ENCODE measurements at places on chromosomes 6 and 20.
A peak's percentile ranks its signal among the peaks of the same experiment; 100 is the strongest.

DNA sequence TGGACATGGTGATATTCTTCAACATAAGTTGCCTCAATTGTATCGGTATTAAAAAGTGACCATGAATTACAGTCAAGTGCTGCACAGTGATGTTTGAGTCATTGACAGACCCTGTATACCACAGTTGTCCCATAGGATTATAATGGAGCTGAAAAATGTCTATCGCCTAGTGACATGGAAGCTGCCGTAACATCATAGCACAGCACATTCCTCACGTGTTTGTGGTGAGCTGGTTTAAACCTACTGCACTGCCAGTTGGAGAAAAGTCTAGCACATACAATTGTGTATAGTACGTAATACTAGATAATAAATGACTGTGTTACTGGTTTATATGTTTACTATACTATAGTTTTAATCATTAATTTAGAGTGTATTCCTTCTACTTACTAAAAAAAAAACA, 150.2 kb downstream of the CDH26 start:
- no peak for DNase-seq

GRCh38 chr20:45407783-45408645, at the start of gene DBNDD2:
Gene DBNDD2, plus strand, starts transcription at chr20:45408289. Its CDS starts 179 bp downstream, at chr20:45408468.
- DNase-seq, result no peak

GRCh38 chr6:155561257-155561965, 105.8 kb upstream of the NOX3 start:
- peak; percentile 8 for DNase-seq

GRCh38 chr6:138393871-138394783, 9.9 kb upstream of the HEBP2 start:
- no peak for DNase-seq

DNA sequence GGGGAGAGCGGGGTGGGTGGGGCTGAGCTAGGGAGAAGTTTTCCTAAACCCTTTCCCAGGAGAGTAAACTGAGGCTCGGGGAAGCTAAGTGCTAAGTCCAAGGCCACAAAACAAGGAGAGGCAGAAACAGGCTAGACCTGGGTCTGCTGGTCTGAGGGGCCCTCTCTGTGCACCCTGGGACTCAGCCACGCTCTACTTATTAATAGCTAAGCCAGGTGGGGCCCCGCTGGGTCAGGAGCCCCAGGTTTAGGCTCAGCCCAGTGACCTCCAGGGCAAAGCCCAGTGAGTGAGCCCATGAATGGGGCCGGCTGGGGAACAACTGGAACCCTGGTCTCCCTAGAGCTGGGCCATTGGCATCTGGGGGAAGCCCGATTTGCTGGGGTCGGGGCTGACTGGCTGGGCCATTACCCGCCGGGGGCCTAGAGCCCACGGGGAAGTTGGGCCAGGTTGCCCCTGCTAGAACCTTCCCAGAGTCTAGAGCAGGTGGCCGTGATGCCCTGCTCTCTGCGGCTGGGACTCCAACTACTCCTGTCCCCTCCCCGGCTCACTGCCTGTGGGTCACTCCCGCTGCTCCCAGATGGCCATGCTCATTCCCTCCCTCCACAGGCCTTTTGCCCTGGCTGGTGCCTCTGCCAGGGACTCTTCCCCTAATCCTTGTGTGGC, 24.1 kb upstream of the NOL4L start:
- DNase-seq, result no peak

DNA sequence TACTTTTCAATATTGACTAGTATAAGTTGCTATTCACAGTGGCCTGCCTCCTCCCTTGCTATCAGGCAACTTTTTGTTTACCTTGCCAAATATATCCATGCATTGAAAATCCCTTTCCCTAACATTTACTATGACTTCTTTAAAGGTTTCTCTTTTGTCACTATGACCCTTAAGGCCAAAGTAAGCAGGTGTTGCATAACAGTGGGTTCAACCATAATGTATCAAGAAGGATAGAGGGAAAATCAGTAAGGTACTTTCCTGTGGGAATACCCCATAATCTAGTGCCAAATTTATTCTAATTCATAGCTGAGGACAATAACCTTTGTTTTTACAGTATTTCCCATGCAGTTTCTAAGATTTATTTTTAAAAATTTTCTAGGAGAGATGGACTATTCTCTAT, 527.6 kb downstream of the CDKAL1 start:
- DNase-seq, result no peak

GRCh38 chr6:112443179-112444065, 96.3 kb downstream of the RFPL4B start:
- DNase-seq, result peak; percentile 55

GRCh38 chr20:45067558-45067957, 33.4 kb downstream of the KCNS1 start:
- no peak for DNase-seq

DNA sequence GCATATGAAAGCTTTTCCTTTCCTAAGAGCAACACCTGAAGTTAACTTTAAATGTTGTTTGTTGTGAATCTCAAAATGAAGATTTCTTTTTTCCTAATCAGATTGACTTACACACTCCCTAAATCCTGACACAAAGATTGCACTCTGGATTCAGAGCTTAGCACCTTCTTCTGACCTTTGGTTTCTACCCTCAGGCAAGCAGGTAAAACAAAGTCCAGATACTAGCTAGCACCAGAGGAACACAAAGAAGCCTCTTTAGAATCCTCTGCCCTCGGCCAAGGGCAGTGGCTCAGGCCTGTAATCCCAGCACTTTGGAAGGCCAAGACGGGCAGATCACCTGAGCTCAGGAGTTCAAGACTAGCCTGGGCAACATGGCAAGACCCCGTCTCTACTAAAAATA, 14.5 kb downstream of the SERAC1 start:
- no peak for DNase-seq

DNA sequence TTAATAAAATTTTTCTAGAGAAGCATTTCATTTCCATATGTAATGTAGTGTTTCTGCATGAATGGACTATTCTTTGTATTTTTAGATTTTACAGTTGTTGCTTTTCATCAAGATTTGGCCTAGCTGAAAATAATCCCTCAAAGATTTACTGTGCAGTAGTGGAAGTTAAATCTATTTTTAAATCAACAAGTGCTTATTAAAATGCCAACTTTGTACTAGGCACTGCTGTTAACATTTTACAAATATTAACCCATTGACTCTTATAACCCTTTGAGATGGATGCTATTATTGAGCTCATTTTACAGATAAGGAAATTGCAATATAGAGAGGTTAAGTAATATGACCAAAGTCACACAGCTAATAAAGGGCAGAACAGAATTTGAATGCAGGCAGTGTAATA, 274.5 kb downstream of the NKAIN2 start:
- DNase-seq, result no peak

DNA sequence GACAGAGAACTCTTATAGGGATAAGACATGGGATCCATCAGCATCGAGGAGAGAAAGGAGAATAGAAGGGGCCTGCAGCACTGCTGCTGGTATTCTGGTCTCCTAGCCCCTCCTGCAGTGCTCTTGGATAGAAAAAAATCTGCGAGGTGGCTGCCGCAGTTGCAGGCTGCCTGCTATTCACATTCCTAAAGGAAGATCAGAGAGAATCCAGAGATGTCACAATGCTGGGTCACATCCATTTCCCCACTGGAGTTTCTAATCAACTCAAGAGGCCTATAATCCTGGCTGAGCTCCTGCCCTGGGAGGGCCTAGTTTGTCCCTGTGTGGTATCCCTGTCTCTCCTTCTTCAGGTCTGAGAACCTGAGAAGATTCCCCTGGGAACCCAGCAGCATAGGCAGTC, 357.8 kb downstream of the MAFB start:
- DNase-seq, result no peak

DNA sequence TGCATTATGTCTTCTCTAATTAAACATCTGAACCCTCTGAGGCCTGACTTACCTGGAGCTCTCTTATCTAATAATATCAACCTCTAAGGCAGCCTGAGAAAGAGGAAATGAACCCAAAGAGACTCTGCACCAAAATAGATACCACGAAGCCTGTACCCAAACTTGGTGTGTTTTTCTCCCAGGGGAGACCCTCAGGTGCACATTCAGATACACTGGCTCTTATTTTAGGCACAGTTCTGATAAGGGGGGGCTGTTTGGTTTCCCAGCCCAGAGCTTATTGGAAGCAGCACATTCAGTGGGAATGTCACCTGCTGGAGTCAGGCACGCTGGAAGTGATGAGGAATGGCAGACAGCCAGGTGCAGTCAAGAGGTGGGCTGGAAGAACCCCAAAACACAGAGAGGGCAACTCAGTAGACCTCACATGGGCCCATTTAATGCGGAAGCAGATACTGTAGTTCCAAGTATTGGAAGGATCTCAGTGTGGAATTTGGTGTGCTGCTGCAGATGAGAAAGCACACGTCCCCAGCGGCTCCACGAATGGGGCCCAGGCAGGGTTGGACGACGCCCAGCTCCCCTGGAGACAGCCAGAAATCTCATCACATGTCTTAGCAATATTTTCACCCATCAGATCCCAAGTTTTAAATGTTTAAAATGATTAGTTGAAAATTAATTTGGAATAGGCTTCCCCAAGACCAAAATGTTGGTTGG, 9.7 kb upstream of the CCR6 start:
- DNase-seq, result no peak

- no peak for DNase-seq
Observed at GRCh38 chr6:121756666-121757065, 321.2 kb downstream of the GJA1 start.

- no peak for DNase-seq
Observed at GRCh38 chr20:25032065-25032477, 25.9 kb downstream of the ACSS1 start.

- no peak for DNase-seq
Observed at GRCh38 chr6:72689107-72689954, 67.5 kb downstream of the KCNQ5 start.

Data from astrocyte of the cerebellum (primary cell).